Thoracic aorta (tissue), 2 donors: ENCODE measurements at places on chromosomes 7 and 10. TPM values are rescaled to one million over a fixed set of nuclear protein-coding genes. Genes with fewer than 3 reads are reported as not detected.
A peak's percentile ranks its signal among the peaks of the same experiment; 100 is the strongest.

DNA sequence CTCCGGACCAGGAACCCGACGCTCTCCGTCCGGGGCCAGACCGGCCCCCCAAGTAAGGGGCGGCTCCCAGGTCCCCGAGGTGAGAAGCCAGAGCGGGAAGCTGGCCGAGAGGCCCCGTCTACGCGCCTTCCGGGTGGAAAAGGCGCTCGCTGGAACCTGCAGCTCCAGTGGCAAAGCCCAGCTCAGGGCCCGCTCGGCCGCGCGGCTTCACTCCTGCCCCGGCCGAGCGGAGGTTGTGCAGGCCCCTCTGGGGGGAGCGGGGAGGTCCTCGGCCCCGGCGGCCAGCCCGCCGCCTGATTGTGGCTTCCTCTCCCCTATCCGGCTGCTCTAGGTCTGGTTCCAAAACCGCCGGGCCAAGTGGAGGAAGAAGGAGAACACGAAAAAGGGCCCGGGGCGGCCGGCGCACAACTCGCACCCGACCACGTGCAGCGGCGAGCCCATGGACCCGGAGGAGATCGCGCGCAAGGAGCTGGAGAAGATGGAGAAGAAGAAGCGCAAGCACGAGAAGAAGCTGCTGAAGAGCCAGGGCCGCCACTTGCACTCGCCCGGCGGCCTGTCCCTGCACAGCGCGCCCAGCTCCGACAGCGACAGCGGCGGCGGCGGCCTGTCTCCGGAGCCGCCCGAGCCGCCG is 2.9 kb downstream of the UNCX start:
- peaks cover 31% of the 10 kb centered on the region for H3K27me3 ChIP-seq
- H3K27ac ChIP-seq = no peak overlapping the region
- H3K4me3 ChIP-seq = no peak overlapping the region

DNA sequence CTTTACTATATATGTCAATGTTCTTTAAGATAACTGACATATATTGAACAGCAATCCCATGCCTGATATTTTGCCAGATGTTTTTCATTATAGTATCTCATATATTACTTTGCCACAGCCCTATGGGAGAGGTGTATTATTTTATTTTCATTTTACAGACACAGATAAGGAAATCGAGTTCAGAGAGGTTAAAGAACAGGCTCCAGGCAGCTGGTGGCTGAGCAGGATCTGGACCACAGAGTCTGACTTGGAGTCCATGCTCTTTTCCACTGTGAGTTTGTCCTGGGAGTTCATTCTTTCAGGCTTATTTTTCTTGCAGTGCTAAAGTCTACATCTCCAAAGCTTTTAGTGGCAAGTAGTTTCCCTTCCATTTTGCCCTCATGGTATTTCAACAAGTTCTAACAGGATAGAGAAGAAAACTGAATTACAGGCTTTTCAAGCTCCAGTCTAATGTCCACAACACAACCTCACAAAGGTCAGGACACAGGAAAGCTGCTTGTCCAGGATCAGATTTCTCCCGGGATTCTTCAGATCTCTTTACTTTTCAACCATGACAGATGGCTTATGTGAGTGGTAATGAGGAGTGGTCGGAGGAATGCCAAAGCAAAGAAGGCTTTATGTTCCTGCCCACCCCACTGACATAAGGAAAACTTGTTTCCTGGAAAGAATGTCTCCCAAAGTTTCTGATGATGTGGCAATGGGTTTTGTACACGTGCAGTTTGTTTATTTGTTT is 13.1 kb upstream of the SLC35B4 start:
- no peaks in the 10 kb centered on the region for H3K27me3 ChIP-seq
- no peak for DNase-seq
- H3K36me3 ChIP-seq = no peaks in the 10 kb centered on the region
- no peak overlapping the region for H3K4me3 ChIP-seq
- H3K27ac ChIP-seq = no peak overlapping the region

- H3K27me3 ChIP-seq = no peaks in the 10 kb centered on the region
- H3K27ac ChIP-seq = no peak overlapping the region
- DNase-seq = no peak
- H3K4me1 ChIP-seq = peaks cover 13% of the 10 kb centered on the region
- H3K36me3 ChIP-seq = no peaks in the 10 kb centered on the region
These were observed 93.1 kb upstream of the EFCAB10 start for GRCh38 chr7:105674200-105674920.

The HGF gene
- total RNA-seq = 12.6 TPM

GRCh38 chr10:98172495-98172894 is 38.0 kb downstream of the R3HCC1L start:
- H3K4me1 ChIP-seq = no peaks in the 10 kb centered on the region
- H3K36me3 ChIP-seq = no peaks in the 10 kb centered on the region
- no peak overlapping the region for H3K27ac ChIP-seq
- H3K4me3 ChIP-seq = no peak overlapping the region
- H3K27me3 ChIP-seq = no peaks in the 10 kb centered on the region

DNA sequence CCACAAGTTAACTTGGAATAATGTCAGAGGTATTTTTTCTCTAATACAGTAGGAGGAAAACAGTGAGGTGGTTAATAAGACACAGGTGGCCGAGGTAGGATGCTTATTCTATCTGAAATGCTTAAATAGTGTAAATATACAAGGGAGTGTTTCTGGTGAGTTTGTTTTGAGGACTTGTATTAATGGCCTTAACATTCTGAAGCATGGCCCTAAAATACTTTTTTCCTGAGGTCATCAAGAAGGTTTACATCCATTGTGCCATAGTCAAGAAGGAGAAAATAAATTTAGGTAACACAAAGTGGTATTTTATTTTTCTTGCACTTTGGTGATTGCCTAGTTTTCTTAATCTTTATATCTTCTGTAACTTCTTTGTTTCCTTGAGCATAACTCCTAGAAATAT is 18.8 kb downstream of the GNAI1 start:
- no peaks in the 10 kb centered on the region for H3K27me3 ChIP-seq
- no peaks in the 10 kb centered on the region for H3K36me3 ChIP-seq
- H3K4me1 ChIP-seq = peaks cover 3% of the 10 kb centered on the region
- no peak overlapping the region for H3K27ac ChIP-seq
- H3K4me3 ChIP-seq = no peak overlapping the region

DNA sequence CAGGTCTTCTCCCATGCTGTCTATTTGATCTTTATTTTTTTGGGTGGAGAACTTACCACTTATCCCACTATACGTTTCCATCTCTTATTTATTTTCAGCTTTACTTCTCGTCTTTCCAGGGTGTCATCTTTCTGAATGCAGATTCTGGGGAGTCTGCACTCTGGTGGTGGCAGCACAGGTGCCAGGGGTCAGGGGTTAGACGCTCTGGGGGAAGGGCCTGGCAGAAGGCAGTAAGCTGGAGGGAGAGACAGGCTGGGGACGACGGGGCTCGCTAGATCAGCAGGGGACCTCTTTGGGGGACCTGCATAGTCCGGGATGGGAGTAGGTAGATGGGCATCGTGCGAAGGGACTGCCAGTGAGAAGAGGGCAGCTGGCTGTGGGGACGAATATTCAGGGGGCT is 22.3 kb downstream of the CHST12 start:
- H3K27ac ChIP-seq = no peak overlapping the region
- H3K4me3 ChIP-seq = no peak overlapping the region
- no peaks in the 10 kb centered on the region for H3K36me3 ChIP-seq
- H3K4me1 ChIP-seq = no peaks in the 10 kb centered on the region

DNA sequence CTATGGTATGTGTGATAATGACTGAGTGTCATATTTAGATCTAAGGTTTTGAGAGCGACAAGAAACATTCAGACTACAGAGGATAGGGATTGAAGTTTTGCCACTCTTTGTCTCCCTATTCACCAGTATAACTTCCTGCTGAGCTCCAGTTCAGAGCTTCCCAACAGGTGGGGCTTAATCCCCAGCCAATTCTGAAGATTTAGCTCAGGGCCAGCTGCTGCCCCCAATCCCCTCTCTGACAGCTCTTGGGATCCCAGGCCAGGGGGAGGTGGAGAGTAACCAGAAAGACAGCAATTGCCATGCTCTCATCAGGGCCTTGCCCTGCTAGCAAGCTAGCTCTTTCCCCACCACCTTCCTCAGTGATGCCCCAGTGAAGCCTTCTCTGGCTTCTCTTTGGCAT is 57.8 kb downstream of the TRIL start:
- H3K36me3 ChIP-seq = no peaks in the 10 kb centered on the region
- H3K27ac ChIP-seq = no peak overlapping the region
- no peak overlapping the region for H3K4me3 ChIP-seq
- no peaks in the 10 kb centered on the region for H3K27me3 ChIP-seq
- H3K4me1 ChIP-seq = no peaks in the 10 kb centered on the region
- no peak for DNase-seq

The LFNG gene
- 24.1 TPM for total RNA-seq

- no peaks in the 10 kb centered on the region for H3K36me3 ChIP-seq
- peaks cover 19% of the 10 kb centered on the region for H3K4me1 ChIP-seq
- peak overlapping the region; percentile 68 for H3K27ac ChIP-seq
- DNase-seq = no peak
These were observed 97.0 kb downstream of the LHPP start for GRCh38 chr10:124558339-124559321.

The SKIDA1 gene
- 5.3 TPM for total RNA-seq

- DNase-seq = no peak
- no peak overlapping the region for H3K4me3 ChIP-seq
- peaks cover 13% of the 10 kb centered on the region for H3K4me1 ChIP-seq
- no peaks in the 10 kb centered on the region for H3K36me3 ChIP-seq
- H3K27me3 ChIP-seq = no peaks in the 10 kb centered on the region
These were observed 39.3 kb downstream of the ANK3 start for GRCh38 chr10:60350400-60350799.
